CD4-positive, alpha-beta T cell treated with Interleukin-17A for 1 hour (primary cell): ENCODE measurements at places on chromosomes 7 and 10.

- DNase-seq: no peak
These were observed 35.1 kb upstream of the PCGF5 start for GRCh38 chr10:91185239-91185875.

GRCh38 chr10:79488336-79488735 is 24.0 kb upstream of the EIF5AL1 start:
- DNase-seq: no peak

- DNase-seq: peak; percentile 25
These were observed 65.6 kb downstream of the TWIST1 start for GRCh38 chr7:19051767-19052375.

DNA sequence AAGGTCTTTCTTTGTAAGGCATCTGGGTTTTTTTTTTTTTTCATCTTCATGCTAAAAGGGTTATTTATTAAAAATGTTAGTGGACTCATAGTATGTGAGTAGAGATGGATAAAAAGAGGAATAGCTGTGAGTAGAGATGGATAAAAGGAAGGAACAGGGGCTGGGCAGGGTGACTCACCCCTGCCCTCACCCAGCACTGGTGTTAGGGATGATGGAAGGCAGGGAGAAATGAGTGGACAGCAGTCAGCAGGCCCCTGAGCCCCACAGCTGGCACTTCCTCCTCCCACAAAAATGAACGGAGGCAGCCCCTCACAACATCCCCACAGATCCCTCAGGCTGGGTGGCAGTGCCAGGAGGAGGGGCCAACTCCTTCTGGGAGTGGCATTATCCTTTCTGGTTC is 39.3 kb downstream of the ANTXRL start:
- no peak for DNase-seq

DNA sequence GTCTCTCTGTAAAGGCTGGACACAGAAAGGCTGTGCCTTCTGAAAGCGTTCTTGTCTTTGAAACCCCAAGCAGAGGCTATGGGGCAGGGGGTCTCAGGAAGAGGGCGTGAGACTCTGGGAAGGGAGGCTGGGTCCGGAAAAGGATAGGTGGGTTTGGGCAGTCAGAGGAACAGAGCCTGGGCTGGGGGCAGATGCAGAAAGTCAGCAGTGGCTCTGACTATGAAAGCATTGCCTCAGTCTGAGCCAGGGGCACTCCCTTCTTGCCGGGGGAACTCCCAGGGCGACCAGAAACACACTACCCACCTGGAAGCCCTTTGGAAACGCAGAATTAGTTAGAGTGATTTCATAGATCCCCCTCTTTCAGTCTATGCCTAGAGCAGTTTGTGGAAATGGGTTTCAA is 72.0 kb downstream of the VWA2 start:
- no peak for DNase-seq

DNA sequence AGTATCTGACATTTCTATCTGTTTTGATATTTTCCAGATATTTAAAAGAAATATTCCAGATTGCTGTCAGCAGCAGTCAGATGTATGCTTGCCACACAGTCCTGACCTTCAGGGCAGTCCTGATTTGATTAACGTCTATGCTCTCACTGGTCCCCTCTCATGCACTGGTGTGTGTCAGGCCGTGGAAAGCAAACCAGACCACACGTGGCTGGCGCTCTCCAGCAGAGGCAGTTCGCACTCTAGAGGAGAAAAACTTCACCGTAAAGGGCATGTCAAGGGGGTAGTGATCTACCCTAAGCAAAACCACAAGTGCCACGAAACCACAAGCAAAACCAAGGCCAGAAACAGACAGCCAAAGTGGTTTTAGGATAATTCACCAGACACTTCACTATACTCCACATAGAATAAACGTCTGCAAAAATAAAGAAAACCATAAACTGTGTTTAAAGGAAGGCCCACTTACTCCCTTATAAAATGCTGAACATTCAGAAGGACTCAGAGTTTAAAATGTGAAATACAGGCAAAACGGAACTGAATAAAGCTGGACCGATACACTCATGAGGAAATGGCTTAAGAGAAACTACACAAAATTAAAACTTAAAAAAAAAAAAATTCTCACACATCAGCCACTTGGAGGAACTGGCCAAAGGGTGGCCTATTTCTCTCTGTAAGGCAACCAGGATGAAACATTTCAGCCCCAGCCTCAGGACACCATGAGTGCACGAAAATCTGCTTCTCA is 26.4 kb downstream of the PARP12 start:
- DNase-seq: peak; percentile 20

GRCh38 chr7:46357290-46357689 is 436.2 kb upstream of the IGFBP3 start:
- DNase-seq: no peak

DNA sequence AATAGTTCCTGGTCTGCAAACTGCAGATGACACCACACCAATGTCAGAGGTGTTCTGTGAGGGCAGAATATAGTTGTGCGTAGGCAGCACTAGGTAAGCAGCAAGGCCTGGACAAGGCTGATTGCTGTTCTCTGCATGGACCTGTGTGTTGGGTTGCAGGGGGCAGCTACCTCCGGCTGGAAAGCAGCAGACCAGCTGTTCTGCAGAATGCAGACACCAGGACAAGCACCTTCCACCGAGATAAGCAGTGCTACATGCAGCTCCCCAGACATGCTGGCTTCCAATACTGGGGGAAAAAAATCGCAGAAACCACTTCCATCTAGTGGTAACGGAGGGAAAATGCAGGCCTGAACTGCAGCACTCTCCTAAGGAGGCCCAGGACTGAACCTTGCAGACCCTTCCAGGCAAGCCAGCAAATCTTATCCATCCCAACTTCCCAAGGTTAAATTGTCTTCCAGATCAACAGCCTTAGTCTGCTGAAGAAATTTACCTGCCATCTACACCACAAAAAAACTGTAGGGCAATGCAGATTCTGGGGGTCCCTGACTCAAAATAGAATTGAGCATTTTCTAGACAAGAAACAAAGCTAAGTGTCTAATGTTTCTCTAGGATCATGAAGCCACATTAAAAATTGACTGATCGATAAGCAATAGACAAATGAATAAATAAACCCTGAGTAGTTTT is 50.5 kb upstream of the COBL start:
- DNase-seq: no peak

- DNase-seq: no peak
These were observed 72.8 kb upstream of the KAT6B start for GRCh38 chr10:74753442-74754211.

DNA sequence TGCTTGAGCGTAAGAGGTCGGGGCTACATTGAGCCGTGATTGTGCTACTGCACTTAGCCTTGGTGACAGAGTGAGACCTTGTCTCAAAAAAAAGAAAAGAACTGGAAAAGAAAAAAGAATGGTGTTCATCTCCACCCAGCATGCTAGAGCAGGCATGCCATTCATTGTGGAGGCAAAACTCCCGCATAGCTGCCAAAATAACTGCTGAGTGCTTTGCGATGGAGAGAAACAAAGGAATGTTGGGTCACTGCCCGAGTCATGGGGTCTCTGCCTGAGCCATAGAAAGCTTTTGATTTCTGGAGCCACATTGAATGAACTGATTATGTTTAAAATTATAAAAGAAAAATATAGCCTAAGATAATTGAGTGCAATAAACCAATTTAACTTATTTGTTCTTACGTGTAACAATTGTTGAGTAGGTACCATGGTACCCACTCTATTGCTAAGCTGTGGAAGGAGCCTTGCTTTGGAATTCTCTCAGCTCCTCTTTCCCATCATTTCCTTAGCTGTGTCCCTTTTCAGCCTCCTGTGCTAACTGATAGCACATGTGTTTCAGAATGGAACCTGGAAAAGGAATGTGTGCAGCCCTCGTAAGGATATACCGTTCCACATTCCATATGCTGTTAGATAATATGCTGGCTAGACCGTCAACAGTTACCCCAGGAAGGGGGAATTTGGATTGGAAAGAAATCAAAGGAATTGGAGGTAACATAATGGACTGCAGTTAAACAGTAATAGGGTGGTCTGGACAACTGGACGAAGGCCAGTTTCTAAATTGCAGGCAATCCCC is 99.0 kb downstream of the KIAA1217 start:
- DNase-seq: no peak

- peak; percentile 41 for DNase-seq
These were observed 6.6 kb downstream of the NPC1L1 start for GRCh38 chr7:44534501-44534900.

- DNase-seq: no peak
These were observed 113.7 kb downstream of the EGFR start for GRCh38 chr7:55132550-55132889.

DNA sequence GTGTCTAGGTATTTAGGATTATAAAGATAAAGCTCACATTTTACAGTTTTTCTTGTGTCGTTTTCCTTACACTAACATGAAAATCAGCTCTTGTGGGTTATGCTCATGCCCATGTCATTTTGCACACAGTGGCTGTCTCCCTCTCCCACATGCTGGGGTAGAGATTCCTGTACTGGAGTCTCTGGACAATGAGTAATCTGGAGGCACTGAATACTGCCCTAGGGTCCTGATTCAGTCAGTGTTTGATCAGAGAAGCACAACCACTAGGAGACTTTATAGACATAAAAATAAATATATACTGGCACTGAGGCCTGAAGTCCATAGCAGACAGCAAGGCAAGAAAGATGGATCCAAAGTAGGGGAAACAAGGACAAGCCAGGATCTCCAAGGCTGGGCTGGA is 1008.8 kb downstream of the KCNMA1 start:
- no peak for DNase-seq

GRCh38 chr10:46541735-46542566 is 14.5 kb downstream of the GPRIN2 start:
- DNase-seq: no peak

GRCh38 chr7:82158327-82158726 is 285.2 kb downstream of the CACNA2D1 start:
- no peak for DNase-seq

DNA sequence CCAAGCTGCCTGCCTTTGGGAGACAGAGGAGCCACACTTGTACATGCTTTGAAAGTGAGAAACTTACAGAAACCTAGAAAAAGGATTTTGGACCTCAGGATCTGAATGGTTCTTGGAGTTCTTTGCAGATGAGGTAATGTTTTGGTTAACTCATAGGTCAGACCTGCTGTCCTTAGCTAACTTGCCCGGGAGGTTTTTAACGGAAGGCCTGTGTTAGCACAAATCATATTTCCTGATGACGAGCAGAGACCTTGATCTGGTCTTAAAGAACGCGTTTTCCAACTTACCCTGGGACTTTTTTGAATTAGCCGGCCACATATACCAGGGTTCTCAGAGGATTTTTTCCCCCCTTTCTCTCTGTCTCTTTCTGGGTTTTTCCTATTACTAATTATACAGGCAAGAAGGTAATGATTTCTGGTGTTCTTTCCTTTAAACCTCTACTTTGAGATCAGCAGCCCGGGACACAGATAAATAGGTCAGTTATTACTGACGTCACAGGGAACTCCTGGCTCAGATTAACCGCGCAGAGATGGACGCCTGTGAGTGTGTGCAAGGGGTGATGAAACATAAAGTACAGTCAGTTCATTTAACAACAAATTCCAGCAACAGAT is 101.7 kb upstream of the KLF6 start:
- peak; percentile 54 for DNase-seq

- no peak for DNase-seq
These were observed 323.5 kb downstream of the PHF14 start for GRCh38 chr7:11297126-11297625.

DNA sequence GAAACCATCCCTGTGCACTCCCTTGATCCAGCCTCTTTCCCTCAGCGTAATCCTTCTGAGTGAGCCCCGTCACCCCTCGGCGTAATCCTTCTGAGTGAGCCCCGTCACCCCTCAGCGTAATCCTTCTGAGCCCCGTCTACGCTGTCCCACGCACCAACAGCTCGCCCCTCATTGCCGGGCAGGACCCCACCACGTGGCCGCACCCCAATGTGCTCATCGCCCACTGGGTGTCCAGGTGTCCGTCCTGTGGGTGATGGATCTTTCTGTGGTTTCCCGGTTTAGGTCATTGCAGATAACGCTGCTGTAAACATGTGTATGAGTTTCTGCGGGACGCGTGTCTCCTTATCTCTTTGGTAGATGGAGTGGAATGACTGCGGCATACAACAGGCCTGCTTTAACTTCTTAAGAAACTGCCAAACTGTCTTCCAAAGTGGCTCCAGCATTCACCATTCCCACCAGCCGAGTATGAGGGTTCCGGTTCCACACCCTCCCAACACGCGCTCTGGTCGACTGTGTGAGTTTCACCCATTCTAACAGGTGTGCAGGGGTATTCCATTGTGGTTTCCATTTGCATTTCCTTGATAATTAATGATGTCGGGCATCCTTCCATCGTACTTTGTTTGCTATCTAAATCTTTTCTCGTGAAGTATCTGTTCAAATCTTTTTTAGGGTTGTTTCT is 42.1 kb upstream of the NKX6-2 start:
- no peak for DNase-seq

- no peak for DNase-seq
These were observed 117.4 kb upstream of the PFKP start for GRCh38 chr10:2949948-2950354.

DNA sequence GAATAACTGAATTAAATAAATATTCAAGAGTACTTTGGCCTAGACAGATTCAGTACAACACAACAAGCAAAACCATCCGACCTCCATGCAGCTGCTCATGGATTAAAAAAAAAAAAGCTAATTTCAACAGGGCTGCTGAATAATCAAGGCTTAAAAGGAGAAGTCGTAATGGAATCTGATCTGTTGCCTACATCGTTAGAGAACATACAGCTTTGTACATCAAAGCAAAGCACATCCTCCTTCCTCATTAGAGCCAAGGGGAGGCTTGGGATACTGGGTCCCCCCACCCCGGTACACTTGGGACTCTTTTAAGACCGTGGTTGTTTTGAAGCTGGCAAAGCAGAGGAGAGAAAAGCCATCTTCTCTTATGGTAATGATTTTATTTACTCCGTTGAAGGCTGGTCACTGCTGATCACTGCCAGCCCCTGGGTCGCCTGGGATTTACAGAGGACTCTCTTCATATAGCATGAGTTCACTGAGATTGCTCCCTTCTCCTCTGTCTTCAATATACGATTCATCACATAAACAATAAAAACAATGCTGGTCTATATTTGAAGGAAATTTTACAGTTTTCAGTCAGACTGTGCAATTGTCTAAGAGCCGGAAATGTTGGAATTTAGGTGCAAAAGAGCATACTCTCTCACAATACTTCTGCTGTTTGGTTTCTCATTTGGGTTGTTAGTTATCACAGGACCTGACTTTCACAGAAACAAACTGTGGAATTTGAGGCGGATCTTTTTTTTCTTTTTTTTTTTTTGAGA is 148.8 kb downstream of the FAM107B start:
- DNase-seq: no peak

DNA sequence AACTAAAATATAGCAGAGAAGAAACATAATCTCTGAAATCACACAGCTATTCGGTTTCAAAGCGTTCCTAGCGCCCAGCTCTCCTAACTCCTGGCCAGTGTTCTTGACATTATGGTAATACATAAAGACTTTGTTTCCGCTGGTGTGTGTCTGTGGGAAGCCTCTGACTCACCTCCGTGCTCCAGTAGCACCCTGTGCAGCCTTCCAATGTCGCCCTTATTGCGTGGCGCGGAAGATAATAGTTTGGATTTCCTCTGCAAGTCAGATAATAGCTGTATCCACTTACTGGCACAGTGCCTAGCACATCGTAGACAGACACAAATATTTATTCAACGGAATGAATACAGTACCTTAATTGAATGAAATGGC is 570 bp downstream of the BMS1 start:
- DNase-seq: no peak
